CD4-positive, alpha-beta T cell treated with Interleukin-1 beta for 1 hour (primary cell): ENCODE measurements at places on chromosomes 11 and 22.

- no peak for DNase-seq
Measured at GRCh38 chr22:48943567-48944432, 883.9 kb downstream of the BRD1 start.

GRCh38 chr22:35140879-35141745 is 75.2 kb downstream of the ISX start:
- no peak for DNase-seq

DNA sequence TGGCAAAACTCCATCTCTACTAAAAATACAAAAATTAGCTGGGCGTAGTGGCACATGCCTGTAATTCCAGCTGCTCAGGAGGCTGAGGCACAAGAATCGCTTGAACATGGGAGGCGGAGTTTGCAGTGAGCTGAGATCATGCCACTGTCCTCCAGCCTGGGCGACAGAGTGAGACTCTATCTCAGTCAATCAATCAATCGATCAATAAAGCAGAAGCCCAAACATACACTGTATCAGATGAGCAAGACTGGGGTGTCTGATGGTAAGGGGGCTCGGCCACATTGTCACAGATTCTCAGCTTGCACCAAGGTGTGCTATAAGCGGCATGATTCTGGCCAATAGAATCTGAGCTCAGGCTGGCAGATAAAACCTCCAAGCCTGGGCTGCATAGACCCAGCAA is 261.1 kb downstream of the BUD13 start:
- no peak for DNase-seq

DNA sequence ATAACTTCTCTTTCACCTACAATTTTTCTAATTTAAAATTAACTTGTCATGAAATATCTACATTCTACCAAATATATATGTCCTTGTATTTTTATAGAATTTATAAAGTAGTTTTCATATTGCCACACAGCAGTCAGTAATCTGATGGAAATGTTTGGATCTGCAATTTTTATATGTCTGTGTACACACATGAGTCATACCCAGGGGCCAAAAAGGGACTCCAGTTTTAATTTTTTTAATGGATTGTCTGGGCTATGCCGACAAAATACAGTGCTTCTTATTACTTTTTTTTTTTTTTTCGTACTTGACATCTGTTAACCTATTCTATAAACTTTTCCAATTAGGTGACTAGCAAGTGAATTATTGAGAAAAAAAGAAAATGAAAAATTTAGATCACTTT is 6.3 kb downstream of the GUCY1A2 start:
- no peak for DNase-seq

- DNase-seq: no peak
Measured at GRCh38 chr11:94504689-94505293, 7.5 kb upstream of the C11orf97 start.

- no peak for DNase-seq
Measured at GRCh38 chr11:114131461-114131864, 72.0 kb downstream of the ZBTB16 start.

- peak; percentile 51 for DNase-seq
Measured at GRCh38 chr11:106087815-106088435, 10.5 kb downstream of the AASDHPPT start.

GRCh38 chr22:49025791-49026493 is 801.7 kb downstream of the BRD1 start:
- DNase-seq: no peak
